ENCODE measurements at places on chromosomes 2 and 18.

GRCh38 chr18:13252686-13253410, 34.3 kb downstream of the LDLRAD4 start:
- no peak for DNase-seq

- no peak for DNase-seq
Observed at GRCh38 chr2:77977471-77978063, 455.4 kb upstream of the LRRTM4 start.

DNA sequence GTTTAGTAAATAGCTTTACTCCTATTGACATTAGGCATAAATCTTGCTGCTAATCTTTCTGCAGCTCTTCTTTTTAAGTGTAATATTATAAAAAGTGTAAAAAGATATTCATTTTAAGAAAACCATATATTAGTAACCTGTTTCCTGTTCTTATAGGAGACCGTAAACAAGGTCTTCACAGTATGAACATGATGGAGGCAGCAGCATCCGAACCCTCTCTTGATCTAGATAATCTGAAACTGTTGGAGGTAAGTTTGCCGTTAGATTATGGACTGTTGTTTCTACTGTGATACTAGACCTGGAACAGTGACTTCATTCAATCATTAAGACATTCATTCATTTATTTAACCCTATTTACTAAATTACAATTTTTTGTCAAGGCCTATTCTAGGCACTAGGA, 120.0 kb upstream of the FAM117B start:
- no peak for DNase-seq

GRCh38 chr2:209383212-209383611, 40.6 kb upstream of the MAP2 start:
- DNase-seq: no peak

DNA sequence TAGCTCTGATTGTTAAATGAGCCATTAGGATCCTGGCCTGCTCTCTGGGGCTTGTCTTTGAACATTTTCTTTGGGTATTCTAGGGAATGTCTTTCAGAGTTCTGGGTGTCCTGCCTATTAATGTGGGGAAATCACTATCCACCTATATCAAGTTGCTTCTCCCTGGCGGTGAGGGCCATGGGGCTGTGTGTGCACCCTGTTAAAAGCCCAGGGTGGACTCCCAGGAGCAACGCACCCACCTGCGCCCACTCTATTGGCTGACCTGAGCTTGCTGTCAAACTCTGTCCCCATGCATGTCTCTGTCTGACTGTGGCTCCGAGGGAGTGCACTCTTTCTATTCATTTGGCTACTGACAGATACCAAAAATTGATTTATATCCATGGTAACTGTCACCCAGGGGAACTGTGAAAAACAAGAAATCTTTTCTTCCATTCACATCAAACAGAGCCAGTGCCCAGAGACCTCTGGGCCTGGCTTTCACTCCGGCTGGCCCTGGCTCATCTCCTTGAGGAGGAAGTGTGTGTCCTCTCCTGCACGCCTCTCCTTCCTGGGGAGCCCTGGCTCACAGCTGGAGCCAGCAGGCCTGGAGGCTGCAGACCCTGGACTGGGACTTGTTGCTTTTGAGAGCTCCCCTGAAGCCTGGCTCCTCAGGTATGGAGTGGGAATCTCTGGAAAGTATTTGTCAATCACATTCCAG, 10.5 kb upstream of the TOGARAM2 start:
- DNase-seq: no peak

All from GM13977 (cell line).